ENCODE measurements at places on chromosomes 3 and 15. TPM values are rescaled to one million over a fixed set of nuclear protein-coding genes. Genes with fewer than 3 reads are reported as not detected.

The PCLAF gene
- 0.65 TPM for total RNA-seq

The HRG gene
- total RNA-seq: not detected

The RAD54L2 gene
- 10.2 TPM for total RNA-seq

The CCRL2 gene
- 3.2 TPM for total RNA-seq

The PATL2 gene
- total RNA-seq: 2.6 TPM

The ROBO1 gene
- total RNA-seq: 8.5 TPM

The LNP1 gene
- total RNA-seq: 3.5 TPM

The STRC gene
- not detected for total RNA-seq

DNA sequence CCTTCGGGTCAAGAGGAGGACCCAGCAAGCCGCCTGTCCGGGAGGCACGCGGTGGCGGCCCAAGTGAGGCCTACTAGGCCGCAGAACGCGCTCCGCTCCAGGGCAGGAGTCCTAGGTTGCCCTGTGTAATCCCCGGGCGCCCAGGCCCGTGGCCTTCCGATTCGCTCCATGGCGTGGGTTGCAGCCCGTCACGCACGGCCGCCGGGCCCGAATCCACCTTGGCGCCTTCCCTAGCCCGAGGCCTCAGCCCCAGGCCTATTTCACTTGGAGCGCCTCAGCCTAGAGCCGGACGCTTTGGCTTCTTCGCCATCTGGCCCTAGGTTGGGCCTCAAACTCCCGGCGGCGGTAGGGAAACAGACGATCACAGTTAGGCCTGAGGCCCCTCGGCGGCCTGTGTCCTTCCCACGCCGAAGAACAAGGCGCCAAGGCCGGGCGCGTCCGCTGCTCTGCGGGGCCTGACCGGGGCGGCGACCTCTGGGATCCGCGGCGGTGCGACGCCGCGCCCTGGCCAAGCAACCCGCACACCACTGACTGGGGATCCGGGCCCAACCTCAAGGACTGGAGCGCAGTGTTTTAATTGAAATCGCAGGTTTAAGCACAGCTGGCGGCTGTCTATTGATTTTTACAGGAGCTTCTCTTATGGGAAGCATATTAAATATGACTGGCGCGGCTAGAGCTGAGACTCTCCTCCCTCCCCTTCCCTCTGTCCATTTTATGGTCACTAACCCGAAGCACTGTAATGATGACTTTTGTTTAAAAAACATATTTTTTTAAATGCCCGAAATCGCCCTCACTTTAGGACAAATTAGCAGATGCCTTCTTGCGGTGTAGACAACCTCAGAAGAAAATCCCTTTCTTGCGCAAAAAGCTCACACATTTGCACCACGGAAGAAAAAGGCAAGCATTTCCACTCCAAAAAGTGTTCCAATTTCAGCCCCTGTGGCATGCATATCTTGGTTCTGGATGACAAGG is 3.8 kb upstream of the FEZF2 start:
- H3K4me3 ChIP-seq: no peak overlapping the region
- H3K36me3 ChIP-seq: no peaks in the 10 kb centered on the region
- no peak for DNase-seq
- H3K27ac ChIP-seq: no peak overlapping the region
- peaks cover 55% of the 10 kb centered on the region for H3K27me3 ChIP-seq
- H3K4me1 ChIP-seq: no peaks in the 10 kb centered on the region

- no peaks in the 10 kb centered on the region for H3K27me3 ChIP-seq
- H3K36me3 ChIP-seq: no peaks in the 10 kb centered on the region
- no peaks in the 10 kb centered on the region for H3K4me1 ChIP-seq
- H3K27ac ChIP-seq: no peak overlapping the region
- no peak overlapping the region for H3K4me3 ChIP-seq
Observed at GRCh38 chr15:84006421-84006820, 229.2 kb upstream of the GOLGA6L4 start.

DNA sequence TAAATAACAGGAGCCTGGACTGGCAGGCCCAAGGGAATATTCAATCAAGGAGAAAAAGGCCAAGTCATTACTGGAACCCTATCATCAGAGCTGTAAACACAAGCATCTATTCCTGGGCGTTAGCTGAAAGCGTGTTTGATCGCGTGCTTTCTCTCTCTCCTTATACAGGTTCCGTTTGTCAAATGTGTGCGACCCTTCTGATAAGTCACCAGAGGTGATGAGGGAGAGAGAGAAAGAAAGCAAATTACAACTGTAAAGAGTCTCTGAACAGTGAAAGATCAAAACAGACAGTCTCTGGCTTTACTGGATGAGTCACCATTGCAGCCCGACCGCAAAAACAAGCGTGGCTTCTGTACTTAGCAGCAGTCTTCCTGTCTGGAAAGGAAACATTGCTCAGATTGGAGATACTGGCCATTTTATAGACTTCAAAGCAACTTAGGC is 39.5 kb upstream of the TPRG1 start:
- H3K27me3 ChIP-seq: no peaks in the 10 kb centered on the region
- DNase-seq: peak; percentile 13
- no peaks in the 10 kb centered on the region for H3K36me3 ChIP-seq
- H3K4me3 ChIP-seq: no peak overlapping the region
- H3K27ac ChIP-seq: no peak overlapping the region

DNA sequence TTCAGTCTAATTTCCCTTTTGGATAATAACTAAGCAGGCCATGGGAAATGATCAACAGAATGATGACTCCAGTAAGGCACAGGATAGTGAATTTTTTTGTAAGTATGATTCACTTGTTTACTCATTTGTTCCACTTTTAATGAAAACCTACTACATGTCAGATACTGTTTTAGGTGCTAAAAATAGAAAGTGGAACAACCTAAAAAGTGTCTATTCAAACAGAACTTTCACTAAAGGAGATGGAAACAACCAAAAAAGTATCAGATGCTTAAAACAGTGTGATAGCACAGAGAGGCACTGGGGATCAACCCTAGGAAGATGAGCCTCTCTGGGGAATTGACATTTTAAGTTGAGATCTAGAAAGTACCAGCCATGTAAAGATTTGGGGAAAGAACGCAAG is 11.1 kb downstream of the RYK start:
- H3K4me3 ChIP-seq: no peak overlapping the region
- peaks cover 19% of the 10 kb centered on the region for H3K4me1 ChIP-seq
- H3K27ac ChIP-seq: no peak overlapping the region
- H3K27me3 ChIP-seq: no peaks in the 10 kb centered on the region
- no peak for DNase-seq

DNA sequence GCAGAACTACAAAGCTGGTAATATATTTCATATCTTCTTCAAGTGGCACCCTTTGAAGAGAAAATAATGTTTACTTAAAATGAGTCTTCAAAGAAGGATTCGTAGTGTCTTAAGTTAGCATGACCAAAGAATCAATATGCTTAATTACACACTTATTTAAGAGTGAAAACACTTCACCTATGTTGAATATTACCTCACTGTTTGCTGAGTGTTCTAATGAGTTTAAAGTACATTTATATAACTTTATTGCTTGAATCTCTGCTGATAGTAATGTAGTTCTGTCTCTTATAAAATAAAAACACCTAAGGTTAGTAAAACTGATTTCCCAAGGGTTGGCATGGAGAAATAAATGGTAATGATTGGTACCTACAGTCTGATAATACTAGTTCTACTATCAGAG is 143.3 kb upstream of the SLC2A2 start:
- no peaks in the 10 kb centered on the region for H3K36me3 ChIP-seq
- no peak for DNase-seq
- no peak overlapping the region for H3K4me3 ChIP-seq

DNA sequence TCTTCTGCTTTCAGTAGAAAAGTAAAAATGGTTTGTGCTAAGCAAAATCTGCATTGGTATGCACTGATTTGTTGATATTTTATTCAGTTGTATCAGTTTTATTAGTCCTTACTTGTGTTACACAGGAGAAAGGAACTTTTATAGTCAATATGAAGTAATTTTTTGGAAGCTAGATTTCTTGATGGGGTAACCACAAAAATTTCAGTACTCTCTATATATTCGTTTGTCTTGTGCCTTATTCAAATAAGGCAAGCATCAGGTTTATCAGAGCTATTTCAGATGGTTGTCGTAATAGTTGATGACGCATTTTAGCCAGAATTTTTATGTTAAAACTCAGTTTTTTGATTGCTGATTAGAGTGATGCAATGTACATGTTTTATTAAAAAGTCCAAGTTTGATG is 50.7 kb upstream of the NIPA1 start:
- no peak overlapping the region for H3K4me3 ChIP-seq
- H3K27me3 ChIP-seq: no peaks in the 10 kb centered on the region
- no peak overlapping the region for H3K27ac ChIP-seq
- no peak for DNase-seq

- no peaks in the 10 kb centered on the region for H3K36me3 ChIP-seq
- no peak overlapping the region for H3K27ac ChIP-seq
- no peaks in the 10 kb centered on the region for H3K27me3 ChIP-seq
- H3K4me1 ChIP-seq: no peaks in the 10 kb centered on the region
- no peak overlapping the region for H3K4me3 ChIP-seq
Observed at GRCh38 chr3:25820366-25820765, 30.5 kb downstream of the OXSM start.

GRCh38 chr15:51205050-51205975 is 110.6 kb upstream of the TNFAIP8L3 start:
- no peaks in the 10 kb centered on the region for H3K36me3 ChIP-seq
- H3K4me1 ChIP-seq: no peaks in the 10 kb centered on the region
- no peak overlapping the region for H3K27ac ChIP-seq
- no peak overlapping the region for H3K4me3 ChIP-seq

DNA sequence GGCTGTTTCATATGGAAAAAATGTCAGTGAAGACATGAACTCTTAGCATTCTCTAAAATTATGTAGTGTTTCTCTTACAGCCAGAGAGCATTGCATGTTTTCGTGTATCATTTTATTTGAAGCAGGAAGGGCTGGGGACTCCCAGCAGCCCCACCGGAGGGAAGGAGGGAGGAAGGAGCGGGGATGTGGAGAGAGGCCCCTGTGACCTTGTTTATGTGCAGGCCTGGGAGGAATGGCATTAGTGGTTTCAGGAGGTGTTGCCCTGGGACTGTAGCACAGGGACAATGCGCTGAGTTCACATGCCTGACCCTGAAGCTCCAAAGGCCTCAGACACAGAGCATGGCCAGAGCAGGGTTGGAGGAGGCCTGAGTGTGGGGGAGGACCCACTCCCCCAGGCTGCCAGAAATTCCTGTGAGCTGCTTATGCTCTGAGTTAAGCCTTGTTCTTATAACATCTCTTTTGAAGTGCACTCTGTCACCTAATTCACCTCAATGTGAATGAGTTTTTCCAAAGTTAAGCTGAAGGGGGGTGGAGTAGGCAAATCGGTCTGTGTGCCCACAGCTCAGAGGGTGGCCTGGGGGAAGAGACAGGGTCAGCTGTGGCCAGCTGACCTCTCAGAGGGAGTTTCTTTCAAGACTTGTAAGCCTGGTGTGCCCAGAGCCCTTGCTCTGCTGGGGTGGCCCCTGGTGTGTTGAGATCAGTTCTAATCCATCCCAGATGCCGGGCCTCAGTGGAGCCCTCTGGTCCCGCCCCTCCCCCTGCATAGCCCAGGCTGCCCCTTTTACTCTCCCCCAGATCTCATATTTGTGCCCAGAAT is 3.9 kb upstream of the RNU6-1 start:
- no peak overlapping the region for H3K4me3 ChIP-seq
- no peaks in the 10 kb centered on the region for H3K27me3 ChIP-seq
- H3K36me3 ChIP-seq: no peaks in the 10 kb centered on the region
- no peak overlapping the region for H3K27ac ChIP-seq

DNA sequence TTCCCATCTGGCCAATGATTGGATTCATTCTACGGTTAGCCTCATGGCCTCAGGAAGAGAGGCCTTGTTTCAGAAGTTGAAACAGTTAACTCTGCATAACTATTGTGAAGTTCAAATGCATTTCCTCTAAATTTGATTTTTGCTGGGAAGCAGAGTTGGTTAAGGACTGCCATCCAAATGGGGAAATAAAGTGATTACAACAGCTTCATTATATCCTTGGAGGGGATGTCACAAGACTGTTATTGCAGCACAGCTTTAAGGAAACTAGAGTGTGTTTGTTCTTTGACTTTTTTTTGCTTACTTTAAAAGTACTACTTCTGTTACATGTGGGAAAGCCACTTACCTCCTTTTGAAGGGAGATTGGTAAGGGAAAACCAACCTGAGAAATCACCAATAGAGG is 164.8 kb downstream of the AKAP13 start:
- no peaks in the 10 kb centered on the region for H3K36me3 ChIP-seq
- DNase-seq: no peak
- H3K4me1 ChIP-seq: peaks cover 92% of the 10 kb centered on the region
- no peaks in the 10 kb centered on the region for H3K27me3 ChIP-seq
- peak overlapping the region; percentile 70 for H3K27ac ChIP-seq

DNA sequence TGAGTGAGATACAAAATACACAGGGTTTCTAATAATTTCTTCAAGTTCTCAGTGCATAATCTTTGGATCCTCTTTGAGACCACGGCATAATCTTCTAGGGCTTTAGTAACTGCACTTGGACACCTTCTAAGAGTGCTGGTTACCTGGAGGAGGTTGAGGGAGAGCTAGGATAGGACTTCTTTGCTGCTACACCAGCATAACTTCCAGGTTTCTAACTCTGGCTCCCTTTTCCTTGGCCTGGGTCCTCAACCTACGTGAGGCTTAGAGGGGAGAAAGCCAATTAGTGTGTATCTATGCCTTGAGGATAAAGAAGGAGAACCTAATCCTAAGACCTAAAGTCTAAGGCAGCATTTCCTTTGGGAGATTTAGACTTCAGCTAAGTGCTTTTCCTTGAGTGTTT is 184.8 kb downstream of the LSAMP start:
- H3K27ac ChIP-seq: no peak overlapping the region
- H3K4me1 ChIP-seq: no peaks in the 10 kb centered on the region
- no peaks in the 10 kb centered on the region for H3K36me3 ChIP-seq

DNA sequence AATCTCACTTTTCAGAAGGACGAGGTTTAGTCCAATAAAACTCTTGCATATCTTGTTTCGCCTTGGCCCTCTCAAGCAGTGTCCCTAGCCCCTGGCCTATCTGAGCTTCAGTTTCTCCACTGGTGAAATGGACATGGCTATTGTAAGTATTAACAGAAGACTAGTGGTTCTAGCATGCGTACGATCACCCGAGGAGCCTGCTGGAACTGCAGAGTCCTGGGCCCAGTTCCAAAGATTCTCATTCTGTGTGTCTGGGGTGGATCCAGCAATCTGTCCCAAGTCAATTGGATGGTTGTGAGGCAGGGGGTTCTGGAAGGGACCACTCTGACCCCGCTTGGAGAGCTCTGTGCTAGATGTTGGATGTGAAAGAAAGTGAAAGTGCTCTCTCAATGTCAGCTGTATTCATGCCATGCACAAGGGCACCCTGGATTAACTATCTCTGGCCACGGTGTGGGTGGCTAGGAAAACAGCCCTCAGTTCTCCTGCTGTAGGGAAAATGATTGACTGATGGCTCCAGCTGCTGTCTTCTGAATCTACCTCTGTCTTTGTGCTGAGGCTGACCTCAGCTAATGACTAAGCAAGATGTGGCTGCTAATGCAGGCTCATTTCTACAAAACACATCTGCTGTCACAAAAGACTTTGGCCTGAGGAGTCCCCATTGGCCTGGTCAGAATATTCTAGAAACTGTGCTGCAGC is 1.9 kb upstream of the PLA1A start:
- H3K27ac ChIP-seq: peak overlapping the region; percentile 38
- no peak for DNase-seq
- no peaks in the 10 kb centered on the region for H3K27me3 ChIP-seq
- peaks cover 49% of the 10 kb centered on the region for H3K4me1 ChIP-seq
- H3K4me3 ChIP-seq: peak overlapping the region; percentile 26

All from heart left ventricle (tissue), 16 donors.